ENCODE measurements at places on chromosomes 2 and 18.

DNA sequence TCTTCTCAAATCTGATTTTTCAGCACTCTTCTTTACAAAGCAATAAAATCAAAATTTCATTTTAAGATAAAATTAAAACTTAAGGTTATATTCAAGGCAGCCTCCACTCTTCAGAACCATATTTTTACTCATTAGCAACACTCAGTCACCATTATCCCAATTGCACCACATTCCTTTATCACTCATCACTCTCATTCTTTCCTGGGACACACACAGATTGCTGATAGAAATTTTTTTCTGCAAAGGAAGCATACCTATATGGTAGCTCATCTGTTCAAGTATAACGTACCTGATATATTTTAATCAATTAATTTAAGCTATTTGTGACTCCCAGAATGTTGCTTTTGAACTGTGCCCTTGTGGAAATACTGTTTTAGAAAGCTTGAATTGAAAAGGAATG is 1559.3 kb upstream of the ZEB2 start:
- DNase-seq, result no peak

DNA sequence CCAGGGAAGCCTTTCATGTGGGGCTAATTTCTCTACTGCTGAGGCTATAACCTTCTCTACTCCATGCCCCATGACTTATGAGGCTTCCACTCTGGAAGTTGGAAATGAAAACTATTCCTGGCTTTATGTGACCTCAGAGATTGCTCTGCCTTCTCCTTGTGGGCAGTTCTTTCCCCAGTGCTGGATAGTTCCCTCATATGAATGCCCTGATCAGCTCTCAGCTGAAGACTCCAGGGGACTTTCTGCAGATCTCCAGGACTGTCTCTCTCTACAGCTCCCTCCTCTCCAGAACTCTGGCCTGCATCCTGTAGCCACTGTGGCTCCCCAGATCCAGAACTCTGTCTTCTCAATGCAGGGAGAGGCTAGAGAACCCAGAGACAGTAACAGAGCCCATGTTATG is 235.1 kb downstream of the SEPTIN10 start:
- no peak for DNase-seq

DNA sequence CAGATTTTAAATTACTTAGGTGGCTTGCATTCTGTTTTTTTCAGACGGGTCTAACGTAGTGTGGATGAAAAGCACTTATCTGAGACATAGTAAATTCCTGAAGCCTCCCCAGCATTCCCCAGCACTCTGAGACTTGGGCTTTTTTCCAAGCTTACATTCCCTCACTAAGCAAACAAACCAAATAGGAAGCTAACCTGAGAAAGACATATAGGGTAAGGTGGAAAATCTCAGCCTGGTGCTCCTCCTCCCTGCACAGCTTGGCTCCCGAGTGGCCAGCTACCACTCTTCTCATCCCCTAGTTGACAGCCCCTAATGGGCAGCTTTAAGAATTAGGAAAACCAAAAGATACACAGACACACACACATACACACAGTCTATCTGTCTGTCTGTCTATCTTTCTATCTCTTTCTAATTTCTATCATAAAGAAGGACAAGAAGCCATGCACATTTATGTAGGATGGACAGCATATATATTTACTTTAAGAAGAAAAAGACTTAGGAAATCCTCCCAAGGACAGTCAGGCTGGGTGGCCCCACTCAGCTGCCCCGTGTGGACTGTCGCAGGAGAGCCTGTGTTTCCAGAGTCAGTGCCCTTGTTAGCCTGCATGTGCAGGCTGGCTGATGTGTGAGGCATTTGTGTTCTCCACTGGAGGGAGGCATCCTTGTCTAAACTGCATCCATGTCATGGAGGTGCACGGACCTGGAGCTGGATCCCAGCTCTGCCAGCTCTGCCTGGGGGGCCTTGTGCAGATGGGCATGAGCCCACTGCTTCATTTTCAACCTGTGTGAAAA is 8.2 kb downstream of the CNNM3 start:
- no peak for DNase-seq

- no peak for DNase-seq
These were observed 126.4 kb downstream of the TXNL1 start for GRCh38 chr18:56511996-56512395.

DNA sequence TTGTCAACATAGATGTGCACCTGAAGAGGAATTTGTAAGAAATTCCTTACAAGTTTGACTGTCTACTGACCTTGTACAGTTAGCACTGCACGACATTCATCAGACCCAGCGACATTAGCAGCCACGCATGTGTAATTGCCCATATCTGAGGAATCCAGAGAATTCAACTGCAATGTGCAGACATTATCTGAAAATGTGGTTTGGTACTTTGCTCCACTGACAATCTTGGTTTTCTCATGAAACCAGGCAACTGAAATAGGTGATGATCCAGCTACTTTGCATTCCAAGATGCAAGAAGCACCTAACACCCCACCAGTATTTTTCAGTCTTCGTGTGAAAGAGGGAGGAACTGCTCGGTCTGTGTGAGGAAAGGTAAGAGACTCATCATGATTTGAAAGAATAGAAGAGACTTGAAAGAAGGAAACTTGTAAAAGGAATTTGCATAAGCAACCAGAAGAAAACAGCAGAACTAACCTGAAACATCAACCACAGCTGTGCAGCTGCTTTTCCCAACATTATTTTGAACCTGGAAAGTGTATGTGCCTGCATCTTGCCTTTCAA is 83.4 kb downstream of the TTN start:
- DNase-seq, result no peak
